ENCODE measurements at places on chromosomes 3 and 15.
A peak's percentile ranks its signal among the peaks of the same experiment; 100 is the strongest.

GRCh38 chr3:181610973-181611265 is 100.8 kb upstream of the SOX2 start:
- DNase-seq = no peak

- peak; percentile 60 for DNase-seq
Observed at GRCh38 chr3:170178651-170179050, 2.9 kb downstream of the PHC3 start.

GRCh38 chr3:185330644-185331043 is 32.3 kb upstream of the MAP3K13 start:
- no peak for DNase-seq

- DNase-seq = no peak
Observed at GRCh38 chr3:111750278-111750884, 108.7 kb upstream of the PHLDB2 start.

GRCh38 chr3:10505791-10506585 is 602 bp upstream of the ATP2B2 start:
- no peak for DNase-seq

DNA sequence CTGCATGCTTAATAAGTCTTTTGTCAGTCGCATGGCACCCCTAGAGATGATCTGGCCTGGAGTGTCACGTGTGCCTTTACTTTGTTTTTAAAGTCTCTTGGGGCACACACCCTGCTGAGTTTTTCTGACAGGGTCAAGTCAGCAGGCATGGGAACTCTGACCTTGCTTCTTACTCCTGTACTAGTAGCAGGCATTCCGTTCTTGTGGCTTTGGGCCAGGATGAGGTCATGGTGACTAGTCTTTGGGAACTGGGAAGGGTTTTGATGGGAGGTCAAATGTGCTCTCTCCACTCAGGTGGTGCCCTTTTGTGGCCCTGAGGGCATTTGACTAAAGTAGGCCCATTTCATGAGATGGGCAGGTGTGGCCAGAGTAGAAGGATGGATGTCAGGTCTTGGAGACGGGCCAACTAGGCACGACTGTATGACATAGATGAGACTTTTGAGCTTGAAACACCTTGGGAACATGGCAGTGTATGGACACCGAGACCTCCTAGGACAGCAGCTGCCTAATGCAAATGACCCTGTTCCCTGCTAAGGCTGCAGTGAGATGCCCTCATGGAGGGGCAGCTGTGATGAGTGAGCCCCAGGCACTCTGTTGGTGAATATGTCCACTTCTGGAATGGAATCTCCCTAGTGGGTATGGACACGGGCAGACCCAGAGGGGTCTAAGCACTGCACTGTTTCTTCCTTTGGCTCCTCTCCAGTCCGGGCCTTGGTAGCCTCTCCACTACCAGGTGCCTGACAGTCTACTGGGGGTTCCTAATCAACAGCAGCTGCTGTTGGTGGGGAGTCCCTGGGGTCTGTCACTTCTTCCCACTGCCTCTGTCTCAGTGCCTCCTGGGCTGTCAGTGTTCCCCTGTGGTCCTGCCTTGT is 16.4 kb downstream of the SRPRB start:
- DNase-seq = peak; percentile 23

GRCh38 chr3:71360764-71361163 is 222.8 kb downstream of the FOXP1 start:
- DNase-seq = no peak
